ENCODE measurements at places on chromosomes 6 and 20.

- DNase-seq: no peak
Measured at GRCh38 chr20:54557806-54558590, 82.6 kb downstream of the DOK5 start.

- DNase-seq: no peak
Measured at GRCh38 chr20:23582293-23582692, 14.0 kb upstream of the CST9L start.

- no peak for DNase-seq
Measured at GRCh38 chr20:25100914-25101313, 19.0 kb upstream of the VSX1 start.

GRCh38 chr6:26390531-26390930 lies 7.6 kb downstream of the BTN2A2 start:
- DNase-seq: no peak

GRCh38 chr6:43934183-43934802 lies 164.3 kb downstream of the VEGFA start:
- no peak for DNase-seq

GRCh38 chr20:6866741-6867140 lies 99.3 kb downstream of the BMP2 start:
- DNase-seq: no peak

- no peak for DNase-seq
Measured at GRCh38 chr6:131065112-131065823, 2.2 kb upstream of the EPB41L2 start.

- no peak for DNase-seq
Measured at GRCh38 chr6:34644716-34645115, 51.9 kb downstream of the ILRUN start.

DNA sequence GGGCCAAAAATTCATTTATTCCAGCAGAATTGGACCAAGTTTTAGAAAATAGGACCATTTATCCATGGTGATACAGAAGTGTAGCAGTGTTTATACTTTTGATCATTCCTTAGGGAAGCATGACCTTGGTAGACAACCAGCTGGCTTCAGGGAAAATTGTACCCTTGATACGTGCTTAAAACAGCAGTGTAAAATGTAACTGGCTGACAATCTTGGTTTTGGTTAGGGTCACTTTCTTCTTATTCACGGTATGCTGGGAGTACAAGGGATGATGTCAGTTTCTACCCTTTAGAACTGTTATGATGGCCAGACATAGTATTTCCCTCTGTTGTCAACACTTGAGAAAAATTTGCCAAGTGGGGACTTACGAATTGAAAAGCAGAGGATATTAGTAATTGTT lies 157.1 kb downstream of the BCKDHB start:
- no peak for DNase-seq

DNA sequence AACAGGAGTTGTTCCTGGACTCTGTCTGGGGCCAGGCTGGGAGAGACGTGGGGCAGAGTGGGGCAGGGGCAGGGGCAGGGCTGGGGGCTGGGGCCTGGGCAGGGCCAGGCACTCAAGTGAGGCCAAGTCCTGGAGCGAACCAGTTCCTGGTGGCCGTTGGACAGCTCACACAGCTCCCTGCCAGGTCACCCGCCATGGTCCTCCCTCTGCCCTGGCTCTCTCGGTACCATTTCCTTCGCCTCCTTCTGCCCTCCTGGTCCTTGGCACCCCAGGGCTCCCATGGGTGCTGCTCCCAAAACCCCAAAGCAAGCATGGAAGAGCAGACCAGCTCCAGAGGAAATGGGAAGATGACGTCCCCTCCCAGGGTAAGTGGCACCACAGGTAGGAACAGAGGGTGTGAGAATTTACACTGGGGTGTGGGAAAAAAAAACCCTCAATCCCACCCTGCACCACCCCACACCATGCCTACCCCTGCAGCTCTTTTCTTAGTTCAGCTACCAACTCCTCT lies at the start of gene MCCD1:
Gene MCCD1 (plus strand): TSS at position 142 of the 508 bp plus-strand sequence. CDS start 53 bp downstream, at position 195.
- DNase-seq: no peak

DNA sequence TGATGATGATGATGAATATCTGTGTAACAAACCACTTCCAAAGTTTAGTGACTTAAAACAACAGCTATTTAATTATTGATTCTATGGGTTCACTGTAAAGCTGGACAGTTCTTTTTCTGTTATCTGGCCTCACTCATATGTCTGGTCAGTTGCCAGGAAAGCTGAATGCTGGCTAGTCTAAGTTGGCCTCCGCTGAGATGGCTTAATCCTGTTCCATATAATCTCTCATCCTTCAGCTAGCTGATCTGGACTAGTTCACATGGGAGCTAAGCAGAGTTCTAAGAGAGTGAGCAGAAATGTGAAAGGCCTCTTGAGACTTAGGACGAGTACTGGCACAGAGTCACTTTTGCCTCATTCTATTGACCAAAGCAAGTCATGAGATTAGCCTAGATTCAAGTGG lies 334.7 kb upstream of the FLRT3 start:
- DNase-seq: no peak

GRCh38 chr6:158854214-158855101 lies 35.3 kb upstream of the EZR start:
- peak; percentile 44 for DNase-seq

GRCh38 chr6:115768500-115768899 lies 292.2 kb downstream of the FRK start:
- no peak for DNase-seq

DNA sequence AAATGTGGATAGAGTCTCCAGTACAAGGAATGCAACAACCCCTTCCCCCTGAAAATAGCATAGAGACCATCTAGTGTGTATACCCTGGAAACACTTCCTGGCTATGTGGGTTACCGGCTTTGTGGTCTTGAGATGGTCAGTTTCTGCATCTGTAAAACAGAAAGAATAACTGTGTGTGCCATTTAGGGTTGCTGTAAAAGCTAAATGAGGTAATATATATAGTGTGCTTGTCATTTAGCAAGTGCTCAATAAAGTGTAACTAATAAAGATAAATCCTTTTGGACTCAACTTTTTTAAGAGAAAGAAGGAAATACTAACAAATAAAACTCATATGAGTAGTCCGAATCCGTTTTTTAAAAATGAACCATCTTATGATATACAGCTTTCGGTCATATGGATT lies 109.1 kb downstream of the SOBP start:
- DNase-seq: no peak

GRCh38 chr20:37622728-37623127 lies 71.1 kb upstream of the CTNNBL1 start:
- DNase-seq: no peak

- no peak for DNase-seq
Measured at GRCh38 chr6:122389704-122390372, 9.6 kb upstream of the HSF2 start.

DNA sequence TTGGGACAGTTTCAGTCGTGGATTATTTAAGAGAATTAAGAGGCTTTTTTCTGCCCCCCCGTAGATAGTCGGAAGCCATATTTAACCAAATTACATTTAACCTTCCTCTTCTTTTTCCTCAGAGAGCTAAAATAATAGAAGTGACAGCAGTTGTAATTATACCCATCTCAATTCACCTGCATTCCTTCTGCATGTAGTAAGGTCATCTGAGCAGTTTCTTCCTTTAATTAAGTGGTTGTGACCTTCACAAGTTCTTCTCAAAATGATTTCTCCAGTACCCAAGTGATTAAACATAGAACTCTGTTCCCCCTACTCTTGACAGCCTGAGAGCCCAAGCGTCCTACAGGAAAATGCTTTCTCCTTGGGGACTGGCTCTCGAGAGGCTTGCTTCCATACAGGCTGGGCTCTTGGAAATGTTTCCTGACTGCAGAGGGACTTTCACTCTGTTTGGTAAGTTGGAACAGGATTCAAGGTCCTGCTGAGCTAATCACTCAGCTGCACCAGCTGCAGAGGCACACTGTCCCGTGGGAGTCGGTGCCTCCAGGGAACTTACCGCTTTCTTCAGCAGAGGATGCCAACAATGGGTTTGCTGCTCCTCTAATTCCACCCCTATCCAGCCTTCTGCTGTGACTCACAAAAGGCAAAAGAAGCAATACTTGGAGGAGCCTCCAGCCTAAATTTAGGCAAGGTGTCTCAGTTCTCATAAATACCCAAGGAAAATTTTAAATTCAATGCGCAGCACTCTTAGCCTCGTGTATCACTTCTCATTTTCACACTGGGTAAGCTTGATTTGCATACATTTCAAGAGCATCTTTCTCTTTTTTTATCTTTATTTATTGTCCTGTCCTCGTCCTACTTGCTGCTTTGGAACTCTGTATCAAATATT lies 414.9 kb downstream of the KIF16B start:
- no peak for DNase-seq

- no peak for DNase-seq
Measured at GRCh38 chr6:136334853-136335252, 45.2 kb upstream of the BCLAF1 start.

GRCh38 chr20:57216669-57217068 lies 49.8 kb downstream of the BMP7 start:
- DNase-seq: no peak

GRCh38 chr6:142367501-142368018 lies 65.8 kb downstream of the ADGRG6 start:
- no peak for DNase-seq

DNA sequence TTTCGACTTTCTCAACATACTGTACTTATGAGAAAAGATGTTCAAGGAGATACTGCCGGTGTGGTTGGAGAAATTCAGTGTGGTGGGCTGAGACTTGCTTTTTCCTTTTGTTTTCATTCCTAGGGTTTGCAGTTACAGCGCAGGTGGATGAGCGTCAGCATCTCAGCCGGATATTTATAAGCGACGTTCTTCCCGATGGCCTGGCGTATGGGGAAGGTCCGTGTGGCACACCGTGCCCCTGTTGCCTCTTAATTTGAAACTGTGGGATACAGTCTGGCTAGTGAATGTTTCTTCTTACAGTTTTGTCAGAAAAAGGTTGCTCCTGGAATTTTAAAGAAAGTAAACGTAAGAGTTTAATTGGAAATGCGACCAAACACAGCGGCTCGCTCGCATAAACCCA lies 81.7 kb upstream of the CLDN20 start:
- no peak for DNase-seq

GRCh38 chr20:58141971-58142842 lies 86.2 kb downstream of the ANKRD60 start:
- DNase-seq: no peak

DNA sequence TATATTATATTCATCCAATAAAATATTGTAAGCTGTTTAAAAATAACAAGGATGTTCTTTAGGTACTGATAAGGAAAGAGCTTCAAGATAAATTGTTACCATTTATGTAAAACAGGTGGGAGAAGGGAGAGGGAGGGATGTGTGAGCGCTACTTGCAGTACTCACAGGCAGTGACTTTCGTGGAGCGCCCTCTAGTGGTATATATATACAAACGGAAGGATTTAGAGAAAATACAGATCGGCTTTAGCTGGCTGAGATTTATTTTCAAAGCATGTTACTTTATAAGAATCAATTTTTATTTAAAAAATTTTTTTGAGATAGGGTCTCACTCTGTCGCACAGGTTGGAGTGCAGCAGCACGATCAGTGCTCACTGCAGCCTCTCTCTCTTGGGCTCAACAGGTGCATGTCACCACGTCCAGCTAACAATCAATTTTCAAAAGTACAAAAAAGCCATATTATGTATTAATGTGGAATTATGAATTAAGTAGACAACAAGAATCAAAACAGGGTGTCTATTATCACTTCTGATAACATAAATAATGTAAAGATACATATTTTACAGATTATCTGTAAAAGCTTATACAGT lies 3.3 kb upstream of the MOG start:
- DNase-seq: peak; percentile 75

- no peak for DNase-seq
Measured at GRCh38 chr6:70527071-70527737, 39.5 kb upstream of the SDHAF4 start.

- DNase-seq: no peak
Measured at GRCh38 chr6:140372064-140372463, 997.6 kb upstream of the CITED2 start.

DNA sequence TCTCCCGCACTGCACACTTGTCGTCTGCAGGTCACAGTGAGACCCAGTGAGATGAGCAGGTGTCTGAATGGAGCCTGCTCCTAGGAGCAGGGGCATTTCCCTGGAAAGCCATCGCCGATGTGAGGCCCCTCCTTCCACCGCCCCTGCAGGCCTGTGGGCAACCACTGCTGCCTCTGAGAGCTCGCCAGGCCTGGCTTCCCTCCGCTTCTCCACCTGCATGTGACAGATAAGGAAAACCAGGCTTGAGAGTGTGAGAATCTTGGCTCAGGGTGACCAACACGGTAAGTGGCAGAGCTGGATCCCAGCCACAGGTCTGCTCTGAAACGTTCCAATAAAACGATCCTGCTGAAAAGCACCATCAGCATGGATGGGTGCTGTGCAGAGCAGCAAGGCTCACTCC lies 332.8 kb downstream of the CDH4 start:
- DNase-seq: no peak

DNA sequence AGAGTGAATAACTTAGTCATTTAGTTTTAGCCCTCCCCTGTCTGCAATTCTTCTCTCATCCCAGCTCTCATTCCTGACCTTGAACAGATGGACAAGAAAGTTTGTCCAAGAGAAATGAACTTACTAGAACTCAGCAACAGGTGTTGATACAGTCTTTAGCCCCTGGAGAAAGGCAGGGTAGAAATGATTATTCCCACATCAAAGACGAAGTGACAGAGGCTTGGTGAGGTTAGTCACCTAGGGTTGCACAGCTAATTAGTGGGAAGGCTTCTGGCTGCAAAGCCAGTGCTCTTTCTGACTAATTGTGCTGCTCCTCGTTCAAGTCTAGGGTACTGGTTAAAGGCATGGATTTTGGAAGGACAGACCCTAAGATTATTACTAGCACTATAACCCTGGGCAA lies 4.5 kb downstream of the ZDHHC14 start:
- no peak for DNase-seq

GRCh38 chr20:59002874-59003399 lies 4.1 kb downstream of the CTSZ start:
- DNase-seq: no peak

GRCh38 chr6:116254297-116255056 lies 602 bp upstream of the TSPYL4 start:
- no peak for DNase-seq

GRCh38 chr20:36491901-36492617 lies 49.3 kb upstream of the MYL9 start:
- DNase-seq: no peak

- no peak for DNase-seq
Measured at GRCh38 chr20:62575976-62576722, 66.2 kb upstream of the SLCO4A1 start.

GRCh38 chr20:61449057-61449609 lies 197.1 kb downstream of the CDH4 start:
- DNase-seq: no peak

- DNase-seq: no peak
Measured at GRCh38 chr20:32518593-32519380, 66.3 kb downstream of the NOL4L start.

- DNase-seq: no peak
Measured at GRCh38 chr6:159068904-159069578, 24.2 kb upstream of the TAGAP start.

DNA sequence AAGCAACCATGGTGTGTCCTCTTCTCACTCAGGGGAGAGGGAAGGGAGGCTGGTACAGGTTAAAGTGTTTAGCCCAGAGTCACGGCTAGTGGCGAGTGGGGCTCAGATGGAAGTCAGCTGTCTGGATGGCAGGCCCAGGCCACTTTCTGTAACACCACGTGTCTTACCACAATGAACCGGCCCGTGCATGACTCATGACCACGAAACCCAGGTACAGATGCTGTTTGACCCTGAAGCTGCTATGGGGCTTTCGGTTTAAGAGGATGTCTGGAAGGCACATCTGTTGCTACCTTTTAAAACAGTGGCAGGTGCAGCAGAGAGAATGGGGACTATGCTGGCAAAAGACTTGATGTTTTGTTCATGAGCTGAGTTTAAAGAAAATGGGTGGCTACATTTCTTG lies 36.5 kb upstream of the MPC1 start:
- peak; percentile 83 for DNase-seq

GRCh38 chr20:37235065-37235464 lies 26.5 kb downstream of the GHRH start:
- no peak for DNase-seq

GRCh38 chr20:53354314-53354713 lies 239.3 kb downstream of the ZNF217 start:
- DNase-seq: no peak
